ENCODE measurements at places on chromosomes 3 and 15. TPM values are rescaled to one million over a fixed set of nuclear protein-coding genes. Genes with fewer than 3 reads are reported as not detected.

- DNase-seq, result no peak
Measured at GRCh38 chr3:156300929-156301840, 180.8 kb downstream of the KCNAB1 start.

GRCh38 chr3:194756791-194757325 lies 71.2 kb downstream of the FAM43A start:
- DNase-seq, result no peak

- no peak for DNase-seq
Measured at GRCh38 chr15:100075229-100075628, 266.5 kb downstream of the ADAMTS17 start.

- no peak for DNase-seq
Measured at GRCh38 chr15:26660241-26660640, 112.6 kb downstream of the GABRB3 start.

DNA sequence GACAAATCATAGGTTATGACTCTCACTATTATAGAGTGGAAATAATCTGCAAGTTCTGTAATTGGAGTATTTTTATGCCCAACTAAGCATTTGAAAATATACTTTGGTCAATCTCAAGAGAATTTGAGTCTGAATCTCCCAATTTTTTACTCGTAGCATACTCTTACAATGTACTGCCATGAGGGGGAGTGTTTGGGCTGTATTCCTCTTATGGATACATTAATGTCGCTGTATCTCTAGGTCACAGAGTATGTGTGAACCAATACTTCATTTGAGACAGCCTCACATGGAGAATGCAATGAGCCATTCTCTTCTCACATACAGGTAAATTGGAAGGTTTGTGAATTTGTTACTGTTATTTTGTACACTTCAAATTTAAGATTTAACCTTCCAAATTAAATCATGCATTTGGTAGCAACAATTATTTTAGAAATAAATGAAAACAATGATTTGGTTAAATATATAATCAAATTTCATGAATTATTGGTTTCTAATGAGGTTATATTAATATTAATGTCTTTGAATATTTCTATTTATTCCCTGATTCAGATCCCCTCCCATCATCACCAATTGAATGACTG lies 5.5 kb upstream of the CD200 start:
- DNase-seq, result peak; percentile 61

Gene PCBP4
- 51.0 TPM for total RNA-seq

Gene TNFSF10
- total RNA-seq, result 2.8 TPM

All from mammary epithelial cell (primary cell).